ENCODE measurements at places on chromosomes 2 and 18.

GRCh38 chr2:46448641-46449040 is 30.7 kb upstream of the TMEM247 start:
- H3K36me3 ChIP-seq: no peaks in the 10 kb centered on the region
- no peak overlapping the region for H3K27ac ChIP-seq
- no peak overlapping the region for H3K4me3 ChIP-seq
- no peaks in the 10 kb centered on the region for H3K27me3 ChIP-seq
- DNase-seq: no peak

DNA sequence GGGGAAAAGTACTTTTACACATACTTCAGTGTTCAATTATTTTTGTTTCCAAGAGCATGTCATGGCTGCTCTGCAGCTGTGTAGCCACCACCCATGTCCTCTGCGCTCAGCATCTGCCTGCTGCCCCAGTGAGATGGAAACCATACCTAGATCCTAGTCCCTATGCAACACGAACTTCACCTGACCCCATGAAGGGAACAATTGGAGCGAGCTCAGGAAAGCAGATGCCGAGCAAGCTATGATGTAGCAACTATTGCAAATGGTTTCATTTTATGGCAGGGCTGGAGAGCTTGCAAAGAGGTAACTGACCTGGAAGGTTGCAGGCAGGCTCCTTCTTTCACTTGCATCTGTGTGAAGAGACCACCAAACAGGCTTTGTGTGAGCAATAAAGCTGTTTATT is 1.3 kb upstream of the CCDC141 start:
- H3K36me3 ChIP-seq: no peaks in the 10 kb centered on the region
- no peaks in the 10 kb centered on the region for H3K27me3 ChIP-seq
- H3K4me3 ChIP-seq: no peak overlapping the region
- DNase-seq: no peak
- H3K27ac ChIP-seq: no peak overlapping the region

GRCh38 chr2:68637047-68637446 is 6.3 kb upstream of the PROKR1 start:
- H3K27ac ChIP-seq: no peak overlapping the region
- no peaks in the 10 kb centered on the region for H3K27me3 ChIP-seq
- H3K4me3 ChIP-seq: no peak overlapping the region
- no peaks in the 10 kb centered on the region for H3K36me3 ChIP-seq

GRCh38 chr18:44853430-44853829 is 172.7 kb downstream of the SETBP1 start:
- no peak overlapping the region for H3K4me3 ChIP-seq
- H3K36me3 ChIP-seq: no peaks in the 10 kb centered on the region

GRCh38 chr2:153163055-153163454 is 315.5 kb downstream of the RPRM start:
- no peaks in the 10 kb centered on the region for H3K27me3 ChIP-seq
- no peaks in the 10 kb centered on the region for H3K36me3 ChIP-seq
- no peak overlapping the region for H3K4me3 ChIP-seq
- DNase-seq: no peak
- H3K4me1 ChIP-seq: no peaks in the 10 kb centered on the region

GRCh38 chr2:20487392-20488174 is 40.7 kb downstream of the RHOB start:
- no peaks in the 10 kb centered on the region for H3K36me3 ChIP-seq
- no peaks in the 10 kb centered on the region for H3K4me1 ChIP-seq
